ENCODE measurements at places on chromosomes 3 and 15. TPM values are rescaled to one million over a fixed set of nuclear protein-coding genes. Genes with fewer than 3 reads are reported as not detected.

GRCh38 chr3:189787191-189787590 lies 156.0 kb downstream of the TP63 start:
- DNase-seq, result no peak

DNA sequence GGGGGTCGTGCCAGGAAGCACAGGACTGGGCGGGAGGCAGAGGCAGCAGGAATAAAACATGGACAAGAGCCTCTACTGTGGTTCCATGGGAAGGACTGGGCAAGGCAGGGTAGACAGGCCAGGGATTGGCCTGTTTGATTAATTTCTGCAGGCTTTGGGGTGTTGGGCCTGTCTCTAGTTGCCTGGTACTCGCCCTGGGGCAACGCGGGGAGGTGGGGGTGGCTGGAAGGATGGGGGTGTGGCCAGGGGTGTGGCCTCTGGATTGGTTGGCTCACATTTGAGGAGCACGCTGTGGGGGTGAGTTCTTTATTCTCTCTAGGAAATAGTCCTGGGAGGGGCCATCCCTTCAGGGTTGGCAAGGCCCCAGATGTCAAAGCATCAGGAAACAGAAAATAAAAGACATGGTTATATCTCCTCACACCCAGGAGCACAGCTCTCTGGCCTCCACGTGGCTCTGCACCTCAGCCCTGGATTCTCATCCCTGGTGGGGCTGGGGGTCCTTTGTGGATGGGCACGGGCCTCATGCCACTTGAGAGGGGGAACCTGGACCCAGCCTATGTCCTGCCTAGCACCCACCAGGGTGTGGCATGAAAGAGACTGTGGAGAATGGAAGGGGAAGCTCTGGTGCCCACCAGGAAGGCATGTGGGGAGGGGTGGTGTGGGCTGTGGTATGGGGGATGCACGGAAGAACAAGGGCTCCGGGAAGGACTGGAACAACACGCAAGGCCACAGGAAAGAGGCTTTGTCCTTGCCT lies 223.0 kb upstream of the LYSMD4 start:
- DNase-seq, result no peak

DNA sequence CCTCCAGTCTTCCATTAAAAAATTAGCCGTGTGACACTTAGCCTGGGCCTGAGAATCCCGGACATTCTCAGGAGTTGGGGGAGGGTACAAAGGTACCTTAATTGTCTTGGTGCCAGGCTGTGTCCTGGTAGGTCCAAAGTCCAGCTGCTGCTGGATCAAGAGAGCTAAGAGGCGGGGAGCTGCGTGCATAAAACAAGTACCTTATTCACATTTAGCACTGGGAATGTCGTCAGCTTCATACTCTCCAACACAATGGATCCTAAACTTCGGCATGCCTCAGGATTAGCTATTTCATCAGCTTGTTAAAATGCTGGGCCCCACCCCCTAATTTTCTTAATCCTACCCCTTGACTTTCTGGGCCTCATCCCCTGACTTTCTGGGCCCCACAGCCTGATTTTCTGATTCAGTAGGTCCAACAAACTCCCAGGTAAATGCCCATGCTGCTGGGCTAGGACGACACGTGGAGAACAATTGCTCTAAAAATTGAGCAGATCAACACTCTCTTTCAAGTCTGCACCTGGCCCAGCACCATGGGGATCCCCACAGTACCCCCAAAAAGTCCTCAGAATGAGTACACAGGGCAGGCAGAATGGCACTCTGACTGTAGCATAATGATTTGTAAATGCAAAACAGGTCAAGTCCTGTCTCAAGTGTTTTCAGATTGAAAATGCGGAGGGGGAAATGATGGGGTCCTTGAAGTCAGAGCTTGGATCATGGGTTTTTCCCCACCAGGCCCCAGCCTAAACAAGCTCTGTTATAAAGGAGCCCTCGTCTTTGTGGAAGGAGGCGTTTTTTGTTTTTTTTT lies 5.6 kb upstream of the AEN start:
- no peak for DNase-seq

DNA sequence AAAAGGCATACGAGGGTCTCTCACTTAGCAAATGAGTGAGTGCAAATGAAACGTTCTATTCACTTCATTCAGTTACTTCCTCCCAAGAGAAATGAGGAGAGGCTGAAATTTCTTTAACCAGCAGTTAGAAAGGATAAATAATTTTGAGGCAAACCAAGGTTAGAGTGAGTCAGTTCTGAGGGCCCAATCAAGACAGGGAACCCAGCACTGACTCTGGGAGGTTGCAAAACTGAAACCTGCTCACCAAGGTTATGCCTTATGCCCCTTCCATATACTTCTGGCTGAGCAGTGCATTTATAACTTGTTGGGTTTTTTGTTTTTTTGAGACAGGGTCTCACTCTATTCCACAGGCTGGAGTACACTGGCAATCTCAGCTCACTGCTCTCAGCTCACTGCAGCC lies 4.5 kb upstream of the RPSA start:
- DNase-seq, result no peak

GRCh38 chr15:40323953-40324937 lies 753 bp downstream of the INAFM2 start:
- no peak for DNase-seq

DNA sequence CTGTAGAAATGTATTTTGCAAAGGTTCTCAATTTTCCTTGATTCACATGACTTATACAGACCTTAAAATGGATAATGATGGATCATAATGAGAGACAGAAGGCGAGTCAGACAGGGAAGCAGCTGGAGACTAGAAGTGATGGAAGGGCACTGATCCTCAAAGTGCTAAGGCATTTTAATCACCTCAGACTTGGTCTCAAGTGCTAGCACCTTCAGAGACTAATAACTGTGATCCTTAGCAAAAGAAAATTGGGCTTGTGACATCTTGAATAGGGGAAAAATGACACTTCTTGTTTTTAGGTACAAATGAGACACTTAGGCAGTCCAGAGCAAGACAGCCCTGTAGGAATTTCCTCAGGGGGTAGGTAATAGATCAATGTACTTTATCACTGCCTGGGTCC lies 1011.7 kb downstream of the SQOR start:
- DNase-seq, result no peak

DNA sequence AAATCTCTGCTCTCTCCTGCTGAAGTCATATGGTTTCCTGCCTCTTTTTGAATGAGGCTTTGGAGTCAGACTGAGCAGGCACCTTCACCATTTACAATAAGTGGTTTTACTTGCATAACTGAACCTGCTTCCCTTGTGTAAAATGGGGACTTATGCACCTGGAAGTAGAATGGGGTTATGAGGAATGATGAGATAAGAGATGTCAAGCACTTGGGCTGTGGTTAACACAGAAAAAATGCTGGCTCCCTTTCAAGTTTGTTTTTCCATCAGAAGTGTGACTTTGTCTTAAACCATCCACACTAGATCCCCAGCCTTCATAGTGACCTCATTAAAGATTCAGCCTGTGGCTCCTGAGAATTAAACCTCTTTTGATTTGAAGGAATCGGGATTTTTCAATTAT lies 5.2 kb downstream of the EXOSC7 start:
- no peak for DNase-seq

- no peak for DNase-seq
Observed at GRCh38 chr3:121681792-121682191, 21.1 kb upstream of the HCLS1 start.

Gene SLC22A14
- 0.22 TPM for total RNA-seq

Gene TMEM62
- 23.3 TPM for total RNA-seq

Gene CMTM8
- 2.6 TPM for total RNA-seq

Gene WWTR1
- 0.55 TPM for total RNA-seq

Gene CD96
- 375 TPM for total RNA-seq

Gene SNX22
- total RNA-seq, result 1.1 TPM
